ENCODE measurements at places on chromosomes 12 and 14.
A peak's percentile ranks its signal among the peaks of the same experiment; 100 is the strongest.

- no peak for DNase-seq
Measured at GRCh38 chr12:57760347-57760982, 5.6 kb downstream of the MARCHF9 start.

DNA sequence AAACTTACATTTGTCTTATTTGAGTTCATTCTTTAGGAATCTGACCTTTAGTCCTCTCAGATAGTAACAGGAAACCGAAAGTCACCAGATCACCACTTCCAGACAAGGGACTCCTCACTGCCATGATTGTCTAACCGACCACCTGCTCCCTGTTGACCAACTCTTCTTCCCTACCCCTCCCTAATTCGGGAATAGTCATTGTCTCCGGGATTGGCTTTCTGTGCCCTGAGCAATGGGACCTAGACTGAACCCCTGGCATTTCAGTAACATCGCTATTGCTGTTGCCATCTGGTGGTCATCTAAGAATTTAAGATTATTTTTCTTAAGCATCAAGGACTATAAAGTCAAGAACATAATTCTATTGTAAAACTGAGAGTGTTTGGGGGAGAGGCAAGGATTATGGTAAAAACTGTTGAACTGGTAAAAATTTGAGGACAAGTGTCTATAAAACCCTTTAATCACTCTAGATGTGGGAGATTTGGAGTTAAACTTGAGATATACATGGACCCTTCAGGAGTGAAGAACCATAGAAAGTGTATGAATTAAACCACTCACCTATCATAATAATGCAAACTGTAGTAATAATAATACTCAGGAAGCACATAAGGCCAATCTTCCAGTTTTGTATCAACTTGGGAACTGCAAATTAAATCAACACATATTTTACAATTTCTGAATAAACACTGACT, 6.3 kb downstream of the CLEC2A start:
- DNase-seq: peak; percentile 12

GRCh38 chr12:115998119-115998633, 279.3 kb downstream of the MED13L start:
- no peak for DNase-seq

DNA sequence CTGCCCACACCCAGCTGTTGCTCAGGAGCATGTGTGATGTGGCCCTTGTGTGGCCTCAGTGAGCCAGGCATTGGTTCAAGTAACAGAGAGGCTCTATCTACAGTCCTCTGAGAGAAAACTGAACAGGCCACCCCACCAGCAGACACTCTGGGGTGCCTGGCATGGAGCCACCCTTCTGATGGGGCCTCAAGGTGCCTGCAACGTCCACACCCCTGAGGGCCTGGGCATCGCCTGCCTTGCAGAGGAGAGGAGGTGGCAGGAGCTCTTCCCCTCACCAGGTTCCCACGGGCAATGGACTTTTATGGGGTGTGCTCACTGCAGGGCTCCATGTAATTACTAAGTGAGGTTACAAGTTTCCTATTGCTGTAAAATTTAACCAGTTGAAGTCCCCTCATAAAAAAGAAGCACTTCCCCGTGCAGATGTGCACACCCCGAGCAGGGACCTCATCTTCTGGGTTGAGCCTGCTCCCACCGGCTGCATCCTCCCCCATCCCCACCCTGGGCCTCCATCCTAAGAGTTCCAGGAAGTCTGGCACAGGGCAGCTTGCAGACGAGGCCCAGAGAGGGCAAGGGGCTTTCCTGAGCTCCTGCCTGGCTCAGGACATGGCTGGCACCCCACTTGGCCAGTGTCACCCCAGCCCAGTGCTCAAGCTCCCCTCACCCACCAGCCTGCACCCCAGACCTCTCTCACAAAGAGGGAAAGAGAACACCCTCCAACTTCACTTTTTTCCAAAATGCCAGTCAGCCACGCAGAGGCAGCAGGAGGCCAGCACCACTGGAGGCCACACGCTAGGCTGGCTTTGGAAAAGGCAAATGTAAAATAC, 270.4 kb upstream of the RTL1 start:
- DNase-seq: no peak

- DNase-seq: no peak
Measured at GRCh38 chr14:51957950-51958349, 31.4 kb upstream of the RTRAF start.

GRCh38 chr12:128949086-128949485, 95.8 kb downstream of the GLT1D1 start:
- no peak for DNase-seq

DNA sequence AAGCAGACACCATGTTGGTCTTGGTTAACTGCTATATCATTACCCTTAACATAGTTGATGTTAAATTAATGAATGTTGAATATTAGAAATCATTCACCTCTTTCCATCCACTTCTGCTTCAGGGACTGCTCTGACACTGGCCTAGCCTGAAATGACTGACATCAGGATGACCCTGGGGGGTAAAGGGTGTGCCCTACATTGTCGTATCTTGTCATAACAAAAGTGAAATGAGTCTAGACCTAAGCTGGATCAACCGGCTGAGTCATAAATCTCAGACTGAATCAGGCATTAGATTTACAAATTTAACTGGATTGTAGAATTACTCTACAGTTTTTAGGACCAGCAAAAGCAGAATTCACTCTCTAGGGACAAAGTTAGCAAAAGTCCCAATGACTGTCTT, 35.3 kb downstream of the KICS2 start:
- no peak for DNase-seq

DNA sequence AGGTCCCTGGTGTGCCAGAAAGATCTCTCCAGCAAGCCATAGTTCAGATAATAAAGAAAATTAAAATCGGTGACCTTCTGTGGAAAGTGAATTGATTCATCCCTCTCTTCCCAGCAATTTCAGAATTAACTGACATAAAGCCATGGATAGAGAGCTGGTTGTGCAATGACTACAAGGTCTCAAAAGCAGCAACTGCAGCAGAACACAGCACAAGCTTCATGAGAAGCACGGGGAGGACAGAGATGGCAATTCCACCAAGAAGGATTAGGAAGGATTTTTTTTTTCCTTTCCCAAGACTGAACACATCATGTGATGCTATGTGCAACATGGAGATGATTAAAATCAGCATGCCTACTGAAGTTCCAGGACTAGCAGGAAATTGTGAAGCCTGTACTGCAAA, 154.9 kb upstream of the PLEKHG7 start:
- no peak for DNase-seq

DNA sequence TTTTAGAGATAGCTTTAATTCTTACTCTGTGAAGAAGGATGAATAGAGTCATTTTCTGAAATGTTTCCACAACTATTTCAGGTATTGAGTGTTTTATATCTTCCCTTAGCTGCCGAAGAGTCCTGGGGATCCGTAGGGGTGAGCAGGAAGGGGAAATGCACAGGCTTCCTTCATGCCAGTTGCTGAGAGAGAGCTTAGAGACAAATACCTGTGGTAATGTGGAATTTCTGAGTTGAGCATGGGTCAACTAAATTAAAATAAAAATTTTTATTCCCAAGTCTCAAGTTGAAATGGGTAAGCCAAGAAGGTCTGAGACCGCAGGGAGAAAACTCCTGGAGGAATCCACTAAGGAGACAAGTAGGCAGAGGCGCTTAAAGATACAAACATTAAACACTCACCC, 185.7 kb downstream of the DAD1 start:
- no peak for DNase-seq

DNA sequence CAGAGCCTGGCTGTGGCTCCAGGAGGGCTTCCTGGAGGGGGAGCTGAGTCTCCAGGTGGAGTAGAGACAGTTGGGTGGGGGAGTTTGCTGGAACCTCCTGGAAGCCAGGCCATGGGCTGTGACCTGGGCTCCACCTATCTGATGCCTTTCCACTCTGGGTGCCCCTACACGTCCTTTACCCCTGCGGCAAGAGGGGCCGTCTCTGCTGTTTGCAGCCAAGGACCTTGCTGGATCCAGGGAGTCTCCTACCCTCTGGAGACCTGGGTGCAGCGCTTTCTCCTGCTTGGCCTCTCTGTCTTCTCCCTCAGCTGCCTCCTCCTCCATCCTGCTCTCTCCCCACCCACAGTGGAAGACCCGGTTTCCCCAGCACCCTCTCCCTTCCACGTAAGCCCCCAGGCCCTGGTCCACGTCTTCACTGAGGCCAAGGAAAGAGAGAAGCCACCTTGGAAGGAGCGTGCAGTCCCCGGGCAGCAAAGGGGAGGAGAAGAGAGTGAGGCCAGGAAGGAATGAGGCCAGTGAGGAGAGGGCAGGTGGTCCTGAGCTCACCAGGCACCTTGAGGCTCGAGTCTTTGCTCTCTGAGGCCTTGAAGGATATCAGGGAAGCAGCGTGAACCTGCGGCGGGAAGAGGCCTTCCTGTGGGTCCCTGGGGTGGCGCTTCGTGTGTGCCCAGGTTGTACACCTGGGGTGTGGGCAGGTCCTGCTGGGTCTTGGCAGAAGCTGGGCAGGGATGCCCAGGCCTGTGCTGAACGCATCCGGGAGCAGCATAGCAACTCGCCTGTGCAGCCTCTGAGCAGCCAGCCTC, 294.3 kb upstream of the RTL1 start:
- DNase-seq: no peak

DNA sequence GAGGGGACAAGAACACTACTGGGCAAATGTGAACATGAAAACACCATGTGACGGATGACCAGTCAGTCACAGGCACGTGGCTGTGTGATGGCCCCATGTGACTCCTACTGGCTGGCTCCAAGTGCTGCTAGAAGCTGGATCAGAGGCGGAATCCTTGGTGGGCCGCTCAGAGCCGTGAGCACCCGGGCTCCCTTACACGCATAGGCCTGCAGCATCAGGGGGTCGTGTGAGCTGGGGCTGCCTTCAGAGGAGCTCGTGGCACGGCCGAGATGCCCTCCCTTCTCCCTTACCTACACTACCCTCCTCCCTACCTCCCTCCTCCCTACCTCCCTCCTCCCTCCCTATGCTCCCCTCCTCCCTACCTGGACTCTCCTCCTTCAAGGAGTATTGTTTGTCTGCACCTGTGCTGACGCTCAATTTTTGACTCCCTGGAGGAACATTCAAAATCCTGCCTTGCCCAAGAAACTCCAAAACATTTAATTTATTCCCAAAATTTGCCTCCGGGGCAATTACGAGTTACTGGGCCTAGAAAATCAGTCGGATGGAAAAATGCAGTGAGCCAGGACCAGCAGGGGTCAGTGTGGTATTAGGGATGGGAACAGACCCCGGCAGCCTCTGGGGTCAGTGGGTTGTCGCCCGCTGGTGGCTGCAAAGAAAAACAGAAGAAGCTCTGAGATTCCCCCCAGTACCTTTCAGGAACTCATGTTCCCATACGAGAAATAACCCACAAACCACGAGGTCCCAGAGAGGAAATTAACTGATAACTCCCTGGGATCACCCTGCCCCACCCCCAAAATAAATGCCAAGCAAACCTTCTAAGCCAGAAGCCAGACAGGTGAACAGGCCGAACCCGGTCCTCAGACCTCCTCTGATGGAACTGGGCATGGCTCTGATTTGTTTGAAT, 61.3 kb downstream of the C14orf132 start:
- peak; percentile 60 for DNase-seq

GRCh38 chr14:101135796-101136742, 232.5 kb upstream of the RTL1 start:
- DNase-seq: no peak

GRCh38 chr14:69092840-69093422, 60.0 kb downstream of the DCAF5 start:
- no peak for DNase-seq

DNA sequence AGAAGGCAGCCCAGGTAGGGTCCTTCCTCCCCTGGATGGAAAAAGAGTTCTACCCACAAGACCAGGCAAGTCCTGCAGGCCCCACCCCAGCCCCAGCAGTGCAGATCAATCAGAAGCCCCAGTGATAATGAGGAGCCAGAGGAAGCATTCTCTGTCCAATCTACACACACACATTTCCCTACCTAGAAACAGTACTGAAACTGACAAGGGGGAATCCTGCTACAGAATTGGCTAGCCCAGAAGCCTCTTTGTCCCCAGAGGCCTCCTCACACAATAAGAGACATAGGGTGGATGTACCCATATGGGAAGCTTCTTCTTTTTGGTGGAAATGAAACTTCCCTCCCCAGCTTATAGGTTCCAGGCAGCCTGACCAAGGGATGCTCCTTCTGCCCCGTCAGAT, 9.9 kb downstream of the FSCB start:
- DNase-seq: no peak

DNA sequence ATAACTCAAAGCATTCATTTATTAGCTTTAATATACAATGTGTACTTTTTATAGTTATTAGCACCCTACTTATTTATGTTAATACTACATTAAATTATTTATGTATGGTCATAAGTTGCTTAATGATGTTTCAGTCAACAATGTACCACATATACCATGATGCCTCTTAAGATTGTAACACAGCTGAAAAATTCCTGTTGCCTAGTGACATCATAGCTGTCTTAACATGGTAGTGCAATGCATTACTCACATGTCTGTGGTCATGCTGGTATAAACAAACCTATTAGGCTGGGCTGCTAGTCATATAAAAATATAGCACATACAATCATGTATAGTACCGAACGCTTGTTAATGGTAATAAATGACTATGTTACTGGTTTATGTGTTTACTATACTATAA, 120.4 kb downstream of the ANO6 start:
- no peak for DNase-seq

DNA sequence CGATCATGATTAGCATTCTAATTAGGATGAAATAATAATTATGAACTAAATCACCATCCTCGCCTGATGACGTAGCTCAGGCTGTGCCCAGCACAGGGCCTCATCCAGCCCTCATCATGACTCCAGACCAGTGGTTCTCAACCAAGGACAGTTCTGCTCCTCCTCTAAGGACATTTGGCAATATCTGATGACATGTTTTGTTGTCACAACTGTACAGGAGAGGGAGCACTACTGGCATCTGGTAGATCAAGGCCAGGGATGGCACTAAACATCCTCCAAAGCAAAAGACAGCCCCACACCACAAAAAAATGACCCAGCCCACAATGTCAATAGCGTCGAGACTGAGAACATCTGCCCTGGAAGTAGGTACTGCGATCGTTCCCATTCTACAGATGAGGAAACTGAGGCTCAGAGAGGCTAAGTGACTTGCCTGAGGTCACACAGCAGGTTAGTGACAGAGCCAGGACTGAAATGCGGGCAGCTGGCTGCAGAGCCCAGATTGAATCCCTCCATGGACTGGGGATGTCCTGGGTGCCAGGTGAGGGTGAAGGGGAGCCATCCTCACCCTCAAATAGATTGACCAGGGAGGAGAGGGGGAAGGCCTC, 15.5 kb downstream of the TRPV4 start:
- DNase-seq: no peak

DNA sequence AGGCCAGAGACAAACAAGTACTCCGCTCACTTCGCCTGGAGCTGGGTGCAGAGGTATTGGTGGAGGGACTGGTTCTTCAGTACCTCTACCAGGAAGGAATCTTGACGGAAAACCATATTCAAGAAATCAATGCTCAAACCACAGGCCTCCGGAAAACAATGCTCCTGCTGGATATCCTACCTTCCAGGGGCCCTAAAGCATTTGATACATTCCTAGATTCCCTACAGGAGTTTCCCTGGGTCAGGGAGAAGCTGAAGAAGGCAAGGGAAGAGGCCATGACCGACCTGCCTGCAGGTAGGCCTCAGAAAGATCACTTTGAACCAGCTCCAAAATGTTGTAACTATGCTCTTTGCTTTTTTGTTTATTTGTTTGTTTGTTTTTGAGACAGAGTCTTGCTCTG, 1.6 kb downstream of the CRADD start:
- DNase-seq: no peak

Measured in CD4-positive, alpha-beta T cell treated with Interleukin-1 beta for 1 hour (primary cell).